ENCODE measurements at places on chromosomes 2 and 18.

DNA sequence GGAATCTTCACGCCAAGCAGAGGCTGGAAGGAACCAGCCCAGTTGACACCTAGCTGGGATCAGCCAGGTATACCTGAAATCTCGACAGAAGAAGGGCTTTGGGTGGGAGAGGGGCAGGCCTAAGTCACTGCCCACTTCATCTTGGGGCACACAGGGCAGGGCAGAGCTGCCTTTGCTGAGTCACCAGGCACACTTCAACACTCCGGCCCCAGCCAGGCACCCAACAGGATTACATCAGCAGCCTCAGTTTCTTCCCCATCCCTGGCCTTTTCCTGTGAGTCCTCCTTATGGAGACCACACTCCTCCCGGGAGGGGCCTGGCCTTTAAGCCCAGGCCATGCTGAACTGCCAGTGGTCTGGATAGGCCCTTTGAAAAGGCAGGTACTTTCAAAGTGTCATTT lies 201.7 kb upstream of the HS6ST1 start:
- DNase-seq = no peak

- DNase-seq = no peak
Observed at GRCh38 chr2:68744366-68744912, 9.8 kb downstream of the ARHGAP25 start.

DNA sequence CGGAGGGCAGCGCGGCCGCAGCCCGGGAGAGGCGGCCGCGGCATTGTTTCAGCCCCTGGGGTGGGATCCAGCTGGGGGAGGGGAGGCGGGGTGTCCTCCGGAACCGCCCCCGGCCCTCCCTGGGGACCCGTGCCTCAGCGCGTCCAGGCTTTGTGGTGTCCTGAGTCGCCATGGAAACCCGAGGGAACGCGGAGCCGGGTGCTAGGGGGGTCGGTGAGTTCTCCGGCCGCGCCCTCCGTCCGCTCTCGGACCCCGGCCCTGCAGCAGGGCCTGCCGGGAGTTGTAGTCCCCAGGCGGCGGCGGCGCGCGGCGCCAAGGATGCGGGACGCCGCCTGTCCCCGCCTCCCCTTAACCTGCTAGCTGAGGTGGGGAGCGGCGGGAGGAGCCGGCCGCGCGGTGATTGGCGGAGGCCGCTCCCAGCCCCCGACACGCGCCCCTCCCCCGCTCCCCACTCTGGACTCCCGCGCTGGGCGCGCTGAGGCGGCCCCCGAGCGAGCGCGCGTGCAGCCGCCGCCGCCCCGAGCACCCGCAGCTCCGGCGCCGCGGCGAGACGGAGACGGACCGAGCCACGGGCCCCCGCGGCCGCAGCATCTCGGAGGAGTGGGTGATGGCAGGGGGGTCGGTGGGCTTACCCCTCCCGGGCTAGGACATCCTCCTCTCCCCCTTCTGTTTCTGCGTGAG lies at the start of gene DPYSL5:
Gene DPYSL5 (plus strand): TSS at position 478 of the 681 bp plus-strand sequence. CDS start 50,368 bp downstream, outside the sequence.
- peak; percentile 89 for DNase-seq

DNA sequence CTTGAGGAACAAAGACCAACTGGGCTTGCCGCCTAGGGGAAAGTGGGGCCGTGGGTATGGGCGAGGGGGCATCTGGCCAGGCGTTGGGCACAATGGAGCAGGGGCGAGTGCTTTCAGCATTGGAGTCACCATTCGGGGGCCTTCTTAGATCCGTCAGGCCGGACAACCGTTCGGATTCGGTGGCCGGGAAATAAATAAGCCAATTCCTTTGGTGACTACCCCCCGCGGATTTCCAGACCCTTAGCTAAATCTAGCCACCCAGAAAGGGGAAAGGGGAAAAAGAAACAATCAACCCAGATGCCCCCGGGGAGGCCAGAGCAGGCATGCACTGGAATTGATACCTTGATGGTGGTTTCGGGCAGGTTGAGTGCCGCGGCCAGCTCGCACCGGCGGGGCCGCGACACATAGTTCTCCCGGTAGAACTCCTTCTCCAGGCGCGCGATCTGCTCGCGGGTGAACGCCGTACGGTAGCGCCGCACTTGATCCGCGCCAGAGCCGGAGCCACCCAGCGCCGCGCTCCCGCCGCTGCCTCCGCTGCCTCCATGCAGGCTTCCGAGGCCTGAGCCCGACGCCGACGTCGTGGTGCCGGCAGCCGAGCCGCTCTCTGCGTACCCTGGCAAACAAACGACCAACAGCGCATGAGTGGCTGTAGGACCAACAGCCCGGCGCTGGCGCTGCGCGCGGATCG lies 1.8 kb downstream of the EVX2 start:
- peak; percentile 66 for DNase-seq

DNA sequence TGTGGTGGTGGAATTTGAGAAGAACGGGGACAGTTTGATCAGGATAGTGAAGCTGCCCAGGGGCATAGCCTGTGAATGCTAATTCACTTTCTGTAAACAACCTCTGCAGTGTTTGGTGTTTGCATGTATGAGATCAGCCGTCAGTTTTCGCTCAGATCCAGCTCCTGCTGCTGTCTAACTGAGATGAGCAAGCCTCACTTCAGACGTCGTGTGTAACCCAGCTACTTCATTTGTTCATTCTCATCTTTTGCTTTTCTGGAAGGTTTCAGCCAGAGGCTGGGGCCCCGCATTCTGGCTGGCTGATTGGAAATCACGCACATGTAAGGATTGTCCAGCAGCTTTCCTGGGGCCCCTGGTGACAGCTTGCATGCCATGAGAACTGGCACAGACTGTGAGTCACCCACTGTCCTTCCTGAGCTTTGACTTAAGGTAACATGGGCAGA lies 48.9 kb downstream of the LDLRAD4 start:
- DNase-seq = no peak

DNA sequence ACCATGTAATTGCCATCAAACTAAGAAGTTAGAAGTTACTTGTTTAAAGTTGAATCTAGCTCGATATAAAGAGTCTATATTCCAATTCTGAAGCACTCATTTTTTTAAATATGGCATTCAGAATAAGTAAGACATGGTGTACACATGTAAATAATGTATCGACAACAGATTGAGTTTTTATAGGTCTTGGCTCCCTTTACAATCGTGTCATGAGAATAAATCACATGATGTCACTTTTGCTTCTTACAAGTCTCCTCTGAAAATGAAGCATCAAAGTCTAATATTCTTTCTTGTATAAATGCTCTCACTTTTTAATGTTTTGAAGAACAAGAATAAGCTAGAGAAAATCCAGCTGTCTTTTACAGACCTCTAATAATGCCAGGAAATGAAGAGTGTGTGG lies 33.1 kb downstream of the LRP1B start:
- DNase-seq = no peak

DNA sequence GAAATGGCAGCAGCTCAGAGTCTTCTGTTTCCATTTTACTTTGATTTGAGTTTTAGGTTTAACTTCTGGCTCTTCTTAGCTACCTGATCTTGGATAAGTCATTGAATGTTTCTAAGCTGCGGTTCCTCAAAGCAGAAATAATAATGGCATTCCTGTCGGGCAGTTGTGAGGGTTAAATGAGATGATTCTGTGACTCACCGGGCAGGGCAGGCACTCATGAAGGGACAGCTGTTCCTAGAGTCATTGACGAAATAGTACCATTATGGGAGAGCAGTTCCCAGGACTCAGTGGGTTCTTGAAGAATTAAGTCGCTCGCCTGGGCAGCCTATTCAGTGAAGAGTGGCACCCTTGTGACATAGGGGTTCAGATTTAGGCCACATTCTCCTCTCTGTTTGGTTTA lies 10.3 kb downstream of the TRIB2 start:
- DNase-seq = no peak

- no peak for DNase-seq
Observed at GRCh38 chr2:98577313-98577712, 31.0 kb downstream of the COA5 start.

DNA sequence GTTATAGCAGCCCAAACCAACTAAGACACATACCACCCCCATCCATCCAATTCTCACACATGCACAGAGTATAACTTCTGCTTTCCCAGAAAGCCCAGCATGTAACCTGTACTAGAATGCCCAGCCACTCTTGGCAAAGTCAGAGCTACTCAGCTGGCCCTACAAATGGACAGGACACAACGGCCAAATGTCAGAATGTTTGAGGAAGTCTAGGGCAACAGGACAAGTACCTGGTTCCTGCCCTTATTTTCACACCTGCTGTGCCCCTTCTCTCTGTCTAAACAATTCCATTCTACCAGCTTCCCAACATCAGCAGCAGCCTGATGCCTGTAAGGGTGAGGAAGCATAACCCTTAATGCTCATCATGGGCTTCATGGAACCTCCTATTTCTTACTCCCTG lies 15.1 kb upstream of the BZW1 start:
- no peak for DNase-seq
